ENCODE measurements at places on chromosomes 13 and 19. TPM values are rescaled to one million over a fixed set of nuclear protein-coding genes. Genes with fewer than 3 reads are reported as not detected.
A peak's percentile ranks its signal among the peaks of the same experiment; 100 is the strongest.

DNA sequence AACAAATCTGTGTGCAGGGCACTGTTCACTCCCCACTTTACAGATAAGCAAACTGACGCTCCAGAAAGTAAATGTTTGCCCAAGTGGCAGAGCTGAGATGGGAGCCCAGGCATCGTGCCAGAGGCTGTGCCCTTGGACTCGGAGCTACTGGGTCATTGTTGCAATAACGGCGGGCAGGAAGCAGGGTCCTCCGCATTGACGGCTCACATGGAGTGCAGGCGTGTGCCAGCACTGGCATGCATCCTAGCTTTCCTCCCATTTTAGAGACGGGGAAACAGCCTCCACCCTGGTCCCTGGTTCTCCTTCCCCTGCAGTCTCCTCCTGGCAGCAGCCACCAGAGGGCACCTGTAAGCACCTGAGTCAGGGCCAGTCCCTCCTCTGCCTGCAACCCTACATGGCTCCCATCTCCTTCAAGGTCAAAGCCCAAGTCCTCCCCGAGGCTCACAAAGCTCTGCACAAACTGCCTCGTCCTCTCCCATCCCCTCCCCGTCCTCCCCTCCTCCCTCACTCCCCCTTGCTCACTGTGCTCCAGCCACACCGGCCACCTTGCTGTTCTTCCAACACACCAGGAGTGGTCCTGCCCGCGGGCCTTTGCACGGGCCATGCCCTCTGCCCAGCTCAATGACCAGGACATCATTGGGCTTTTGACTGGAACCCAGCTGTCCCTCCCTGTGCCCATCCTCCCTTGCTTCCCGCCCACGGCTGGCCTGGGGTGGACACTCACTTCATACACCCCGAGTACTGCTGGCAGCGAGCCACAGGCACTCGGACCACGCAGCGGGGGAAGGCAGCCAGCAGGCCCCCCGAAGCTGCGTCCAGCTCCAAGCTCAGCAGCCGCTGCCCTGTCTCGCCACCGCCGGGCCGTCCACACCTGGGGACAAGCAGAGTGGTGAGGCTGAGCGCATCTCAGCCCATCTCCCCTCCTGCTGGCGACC lies 7.7 kb upstream of the LRG1 start:
- no peak for DNase-seq

- no peak for DNase-seq
These were observed 178.8 kb downstream of the VWA8 start for GRCh38 chr13:41782086-41782485.

DNA sequence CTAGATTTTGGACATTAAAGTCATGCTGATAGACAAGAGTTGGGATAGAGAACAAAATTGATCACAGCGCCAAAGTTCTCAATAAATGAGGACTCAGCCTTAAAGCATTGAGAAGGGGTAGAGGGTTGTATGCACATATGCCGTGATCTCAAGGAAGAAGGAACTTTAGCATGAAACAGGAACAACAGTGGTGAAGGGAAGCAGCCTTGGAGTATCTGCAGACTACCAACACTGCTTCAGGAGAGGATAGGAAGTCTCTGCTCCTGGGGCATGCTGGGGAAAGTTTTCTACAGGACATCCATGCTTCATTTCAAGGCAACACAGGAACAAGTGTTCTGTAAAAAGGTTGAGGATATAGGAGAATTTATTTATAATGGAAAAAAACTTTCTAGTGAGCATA lies 111.9 kb upstream of the MLNR start:
- no peak for DNase-seq

PSG1 gene
- 6.3 TPM for total RNA-seq

GRCh38 chr13:80164462-80164861 lies 176.5 kb downstream of the SPRY2 start:
- no peak for DNase-seq

- no peak for DNase-seq
These were observed 3.2 kb downstream of the ZNF554 start for GRCh38 chr19:2822846-2823245.

- peak; percentile 43 for DNase-seq
These were observed 12.8 kb upstream of the SELENOW start for GRCh38 chr19:47765523-47766358.

DNA sequence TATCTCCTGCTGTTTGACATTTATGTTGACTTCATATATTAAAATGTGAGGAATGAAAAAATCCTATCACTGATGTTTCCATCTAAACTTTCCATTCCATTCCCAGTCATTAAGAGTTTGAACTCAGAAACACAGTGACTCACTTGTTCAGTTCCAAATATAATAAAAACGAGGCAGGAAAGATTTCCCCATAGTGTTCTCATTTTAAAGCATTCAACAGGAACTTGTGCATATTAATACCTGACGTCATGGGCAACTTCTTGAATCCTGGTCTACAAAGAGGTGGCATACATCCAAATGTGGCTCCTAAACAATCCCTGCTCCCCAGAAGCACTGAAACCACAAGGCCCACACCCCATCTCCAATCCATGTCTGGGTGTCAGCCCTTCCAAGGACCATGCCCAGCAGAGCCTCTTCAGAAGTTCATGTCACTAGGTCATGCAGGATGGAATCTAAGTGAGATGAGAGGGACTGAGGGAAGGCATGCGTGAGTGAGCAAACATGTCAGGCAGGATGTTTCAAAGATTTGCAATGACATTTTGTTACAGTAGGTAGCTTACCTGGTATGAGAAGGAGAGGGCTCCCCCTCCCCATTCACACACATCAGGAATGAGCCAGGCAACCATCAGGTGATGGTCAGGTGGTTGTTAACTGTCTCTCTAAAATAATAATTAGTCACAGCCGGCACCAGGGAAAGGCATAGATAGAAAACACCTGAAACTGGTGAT lies 9.4 kb upstream of the ERVV-2 start:
- peak; percentile 28 for DNase-seq

DNA sequence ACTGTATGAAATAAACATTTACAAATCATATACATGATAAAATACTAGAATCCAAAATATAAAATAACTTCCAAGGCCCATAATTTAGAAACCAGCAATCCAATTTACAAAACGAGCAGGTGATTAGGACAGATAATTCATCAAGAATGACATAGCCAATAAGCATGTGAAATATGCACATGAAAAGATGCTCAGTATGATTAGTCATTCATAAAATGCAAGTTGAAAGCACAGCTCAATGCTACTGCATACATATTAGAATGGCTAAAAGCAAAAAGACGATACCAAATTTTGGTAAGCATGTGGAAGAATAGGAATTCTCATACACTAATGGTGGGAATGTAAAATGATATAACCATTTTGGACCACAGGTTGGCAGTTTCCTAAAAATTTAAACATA lies 837.2 kb upstream of the MIR17HG start:
- no peak for DNase-seq

LILRB5 gene
- total RNA-seq: not detected

IZUMO2 gene
- not detected for total RNA-seq

DNA sequence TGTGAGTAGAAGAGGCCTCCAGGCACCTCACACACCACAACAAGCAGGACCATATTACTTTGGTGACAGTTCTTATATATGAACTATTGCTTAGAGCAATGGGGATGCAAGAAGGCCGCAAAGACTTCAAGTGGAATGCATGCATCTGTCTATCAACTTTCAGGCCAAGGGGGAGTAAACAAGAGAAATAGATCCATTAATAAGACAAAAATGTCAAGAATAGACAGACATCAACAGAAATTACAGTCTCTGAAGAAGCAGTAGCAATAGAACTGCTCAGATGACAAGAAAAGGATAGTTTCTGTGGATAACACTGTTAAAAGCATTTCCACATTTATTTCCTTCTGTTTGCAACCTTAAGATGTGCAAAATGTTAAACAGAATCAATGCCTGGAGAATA lies 1057.7 kb downstream of the UQCRFS1 start:
- DNase-seq: no peak

- no peak for DNase-seq
These were observed 76.0 kb upstream of the GPR12 start for GRCh38 chr13:26836626-26837025.

All from HFFc6 (cell line).